Body of pancreas (tissue), 4 donors: ENCODE measurements at places on chromosomes 3 and 15.

DNA sequence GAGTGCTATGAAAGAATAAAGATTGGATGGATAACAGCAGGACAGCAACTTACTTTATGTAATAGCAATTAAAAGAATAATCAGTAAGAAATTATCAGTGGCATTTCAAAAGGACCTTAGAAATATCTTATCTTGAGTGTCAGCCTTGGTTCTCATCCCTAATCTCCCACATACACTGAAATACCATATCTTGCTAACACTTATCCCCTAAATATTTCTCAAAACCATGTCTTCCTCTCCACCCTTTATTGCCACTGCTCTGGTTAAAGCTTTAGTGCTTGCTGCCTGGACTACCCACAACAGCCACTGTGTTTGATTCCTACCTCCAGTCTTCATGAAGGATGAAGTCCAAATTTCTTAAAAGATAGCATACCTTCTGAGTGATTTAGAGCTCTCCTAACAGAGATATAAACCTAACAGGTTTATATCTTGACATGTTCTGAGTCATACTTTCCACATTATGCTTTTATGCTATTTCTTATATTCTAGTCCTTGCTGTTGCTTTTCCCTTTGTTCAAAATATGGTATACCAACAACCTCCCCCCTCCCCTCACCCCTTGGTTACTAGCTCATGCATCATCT lies 202.8 kb downstream of the RSRC1 start:
- DNase-seq: no peak

- DNase-seq: no peak
Measured at GRCh38 chr3:148089171-148089570, 608.5 kb upstream of the AGTR1 start.

GRCh38 chr3:64343689-64344430 lies 118.6 kb upstream of the PRICKLE2 start:
- DNase-seq: no peak

DNA sequence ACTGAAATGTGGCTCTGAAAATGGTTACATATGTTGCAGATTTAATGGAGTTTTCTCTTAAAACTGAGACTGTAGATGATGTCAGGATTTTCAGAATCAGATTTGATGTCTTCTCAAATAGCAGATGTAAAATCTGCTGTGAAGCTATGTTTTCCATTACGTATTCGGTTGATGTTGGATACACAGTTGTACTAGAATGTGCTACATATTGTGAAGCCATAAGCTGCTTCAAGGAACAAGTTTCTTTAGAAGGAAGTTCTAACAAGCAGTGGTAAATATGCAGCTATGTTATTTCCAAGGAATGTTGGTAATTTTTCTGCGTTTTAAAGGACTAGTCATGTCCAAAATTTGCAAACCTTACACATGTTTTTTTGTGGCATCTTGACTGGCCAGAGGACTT lies 197.7 kb downstream of the RBMS3 start:
- no peak for DNase-seq

GRCh38 chr3:40741729-40742128 lies 217.0 kb downstream of the ZNF621 start:
- no peak for DNase-seq

DNA sequence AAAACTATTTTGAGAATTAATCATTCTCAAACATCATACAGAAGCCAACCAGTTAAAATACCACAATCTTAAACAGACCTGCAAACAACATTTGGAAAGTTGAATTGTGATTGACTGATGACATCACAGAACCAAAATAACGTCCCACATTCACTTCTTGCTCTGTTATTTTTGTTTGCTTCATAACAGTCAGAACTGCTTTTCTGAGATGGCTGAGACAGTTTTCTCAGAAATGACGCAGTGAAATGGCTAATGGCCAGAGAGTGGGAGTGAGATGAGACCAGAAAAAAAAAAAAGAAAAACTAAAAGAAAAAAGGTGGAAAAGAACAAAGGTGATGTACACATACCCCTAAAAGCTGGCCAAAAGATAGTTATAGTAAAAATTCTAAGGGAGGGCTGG lies 1061.2 kb downstream of the FHIT start:
- DNase-seq: no peak

GRCh38 chr3:111717601-111718000 lies 122.5 kb upstream of the ZBED2 start:
- peak; percentile 79 for DNase-seq

DNA sequence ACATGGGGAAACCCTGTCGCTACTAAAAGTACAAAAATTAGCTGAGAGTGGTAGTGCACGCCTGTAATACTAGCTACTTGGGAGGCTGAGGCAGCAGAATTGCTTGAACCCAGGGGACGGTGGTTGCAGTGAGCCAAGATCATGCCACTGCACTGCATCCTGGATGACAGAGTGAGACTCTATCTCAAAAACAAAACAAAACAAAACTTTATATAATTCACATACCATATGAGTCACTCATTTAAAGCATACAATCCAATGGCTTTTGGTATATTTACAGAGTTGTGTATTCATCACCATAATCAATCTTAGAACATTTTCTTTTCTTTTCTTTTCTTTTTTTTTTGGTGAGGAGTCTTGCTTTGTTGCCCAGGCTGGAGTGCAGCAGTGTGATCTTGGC lies 8.7 kb downstream of the PXK start:
- no peak for DNase-seq
